AG09319 (cell line): ENCODE measurements at places on chromosomes 2 and 18.

DNA sequence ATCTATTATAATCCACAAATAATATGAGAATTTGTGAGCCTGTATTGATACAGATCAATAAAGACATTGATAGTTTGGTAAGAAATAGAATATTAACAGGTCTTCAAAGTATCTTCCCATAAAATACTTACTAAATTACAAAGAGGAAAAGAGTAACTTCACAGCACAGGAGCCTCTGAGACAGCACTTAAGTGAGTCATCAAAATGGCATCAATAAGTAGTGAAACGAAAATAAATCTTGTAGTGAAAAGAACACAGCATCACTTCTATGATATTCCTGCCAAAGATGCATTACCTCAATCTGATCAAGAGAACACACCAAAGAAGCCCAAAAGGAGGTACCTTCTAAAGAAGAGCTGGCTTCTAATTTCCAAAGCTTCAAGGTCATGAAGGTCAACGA, 116.4 kb downstream of the CBLN2 start:
- no peak for DNase-seq

DNA sequence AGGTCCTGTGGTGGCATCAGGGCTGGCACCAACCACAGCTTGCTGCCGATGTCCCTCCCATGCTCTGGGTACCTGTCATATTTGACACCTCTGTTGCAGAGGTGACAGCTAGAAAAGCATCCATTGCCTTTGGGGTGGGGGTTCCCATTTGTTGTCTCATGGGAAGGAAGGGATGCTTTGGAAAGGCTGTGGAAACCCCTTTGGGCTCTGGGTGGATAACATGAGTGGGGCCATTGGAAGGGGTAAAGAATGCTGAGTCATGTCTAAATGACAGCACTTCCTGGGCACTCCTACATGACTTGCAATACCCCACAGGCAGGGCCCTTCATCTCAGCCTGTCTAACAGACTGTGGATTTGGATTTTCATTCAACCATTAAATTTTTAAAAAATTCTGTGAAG, 27.8 kb downstream of the CTIF start:
- no peak for DNase-seq

DNA sequence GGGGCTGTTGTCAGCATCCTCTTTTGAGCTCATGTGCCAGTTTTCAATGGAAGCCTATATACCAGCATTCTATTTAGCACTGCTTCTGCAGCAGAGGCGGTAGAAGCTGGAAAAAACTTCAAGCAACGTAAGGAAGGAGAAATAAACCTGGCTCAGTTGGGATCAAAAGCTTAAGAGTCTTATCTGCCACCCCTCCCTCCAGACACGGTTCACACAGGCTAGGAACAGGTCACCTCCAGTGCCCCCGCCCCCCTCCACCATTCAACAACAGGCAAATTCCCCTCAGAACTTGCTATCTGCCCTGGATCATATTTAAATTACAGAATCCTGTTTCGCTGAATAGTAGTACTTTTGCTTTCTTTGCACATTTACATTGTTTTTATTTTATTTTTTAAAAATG, 384.8 kb upstream of the PKDCC start:
- DNase-seq: no peak

DNA sequence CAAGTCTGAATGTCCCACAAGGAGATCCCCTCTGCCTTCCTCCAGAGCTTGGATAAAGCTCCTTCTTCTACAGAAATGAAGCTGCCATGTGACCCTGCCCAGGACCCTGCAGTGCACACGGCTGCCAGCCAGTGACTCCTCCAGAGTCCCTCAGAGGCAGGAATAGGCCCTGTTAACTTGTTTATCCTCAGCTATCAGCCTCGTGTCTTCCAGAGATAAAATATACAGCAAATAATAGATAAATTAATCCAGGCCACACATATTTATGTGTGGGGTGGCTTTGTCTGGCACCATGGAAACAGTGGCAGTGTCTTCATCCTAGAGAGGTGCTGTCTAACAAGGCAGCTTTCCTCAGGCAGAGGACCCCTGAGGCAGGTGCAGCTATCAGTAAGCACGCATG, 66.7 kb downstream of the TMEM18 start:
- DNase-seq: no peak

DNA sequence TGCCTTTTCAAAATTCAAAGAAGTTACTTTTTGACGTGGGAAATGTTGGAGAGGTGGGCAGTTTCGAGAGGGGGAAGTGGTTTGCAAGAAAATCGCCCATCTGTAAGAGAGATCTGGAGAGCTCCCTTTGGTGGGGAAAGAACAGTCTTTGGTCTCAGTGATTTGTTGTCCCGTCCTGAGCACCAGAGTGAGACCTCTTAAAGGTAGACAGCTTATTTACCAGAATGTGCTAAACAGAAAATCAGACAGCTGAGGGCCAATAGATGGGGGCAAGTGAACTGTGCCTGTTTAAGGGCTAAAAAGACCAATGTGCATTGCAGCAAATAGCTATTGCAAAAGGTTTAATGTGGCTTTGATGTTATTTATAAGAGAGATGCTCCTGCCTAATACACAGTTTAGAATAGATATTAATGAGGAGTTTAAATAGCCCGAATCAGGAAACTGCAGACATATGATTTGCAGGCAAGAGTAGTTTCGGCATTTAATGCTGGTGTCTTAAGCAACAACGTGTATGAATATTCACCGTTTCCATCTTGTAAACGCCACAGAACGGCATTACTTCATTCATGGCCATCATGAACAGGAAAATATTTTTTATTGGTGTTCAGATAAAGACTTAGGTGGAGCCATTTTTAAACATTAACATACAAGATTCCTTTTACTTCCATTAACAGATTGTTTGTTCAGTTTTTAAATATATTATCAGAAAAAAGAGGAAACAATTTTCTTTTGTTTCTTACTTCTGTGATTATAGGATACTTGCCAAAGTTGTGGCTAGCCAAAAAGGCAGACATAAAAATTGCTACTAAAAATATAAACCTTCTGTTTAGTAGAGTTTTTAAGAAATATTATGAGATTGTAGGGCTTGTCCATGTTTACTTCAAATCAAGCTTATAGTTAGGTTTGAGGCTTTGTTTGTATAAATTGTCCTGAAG, 29.6 kb downstream of the ARHGAP15 start:
- no peak for DNase-seq

- DNase-seq: no peak
These were observed 110.9 kb upstream of the FOSL2 start for GRCh38 chr2:28281739-28282138.

- no peak for DNase-seq
These were observed 45.5 kb downstream of the AAK1 start for GRCh38 chr2:69597843-69598610.

- DNase-seq: no peak
These were observed 87.4 kb downstream of the SMIM21 start for GRCh38 chr18:75339936-75340605.

GRCh38 chr18:56662502-56662901, 11.3 kb downstream of the WDR7 start:
- no peak for DNase-seq

- no peak for DNase-seq
These were observed 17.5 kb upstream of the ALKAL2 start for GRCh38 chr2:305366-305765.
